ENCODE measurements at places on chromosomes 1 and 21.

- DNase-seq, result no peak
These were observed 6.9 kb upstream of the PRSS38 start for GRCh38 chr1:227808566-227808965.

- no peak for DNase-seq
These were observed 3.3 kb downstream of the CSRP1 start for GRCh38 chr1:201503397-201504176.

DNA sequence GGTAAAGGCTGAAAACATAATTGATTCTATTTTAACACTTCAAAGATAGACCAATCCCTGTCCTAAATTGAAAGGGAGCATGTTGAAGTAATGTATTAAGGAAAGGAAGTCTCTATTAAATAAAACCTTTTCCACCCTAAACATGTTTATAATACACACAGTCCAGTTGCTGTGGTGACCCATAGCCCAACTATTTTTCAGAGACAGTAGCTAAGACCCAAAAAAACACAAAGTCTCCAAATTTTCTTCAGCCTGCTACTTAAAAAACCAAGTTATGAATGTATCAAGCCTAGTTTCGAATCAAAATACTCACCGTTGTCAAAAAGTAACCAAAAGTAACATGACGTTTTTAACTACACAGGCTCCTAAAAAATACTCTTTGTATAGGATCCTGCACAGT is 1.6 kb downstream of the ELK4 start:
- DNase-seq, result no peak

- DNase-seq, result no peak
These were observed 606 bp upstream of the FMO4 start for GRCh38 chr1:171313319-171313834.

GRCh38 chr1:155126556-155127104 is 1.0 kb upstream of the EFNA1 start:
- DNase-seq, result peak; percentile 16

- DNase-seq, result no peak
These were observed 287.4 kb downstream of the NPHP4 start for GRCh38 chr1:5704561-5705514.

DNA sequence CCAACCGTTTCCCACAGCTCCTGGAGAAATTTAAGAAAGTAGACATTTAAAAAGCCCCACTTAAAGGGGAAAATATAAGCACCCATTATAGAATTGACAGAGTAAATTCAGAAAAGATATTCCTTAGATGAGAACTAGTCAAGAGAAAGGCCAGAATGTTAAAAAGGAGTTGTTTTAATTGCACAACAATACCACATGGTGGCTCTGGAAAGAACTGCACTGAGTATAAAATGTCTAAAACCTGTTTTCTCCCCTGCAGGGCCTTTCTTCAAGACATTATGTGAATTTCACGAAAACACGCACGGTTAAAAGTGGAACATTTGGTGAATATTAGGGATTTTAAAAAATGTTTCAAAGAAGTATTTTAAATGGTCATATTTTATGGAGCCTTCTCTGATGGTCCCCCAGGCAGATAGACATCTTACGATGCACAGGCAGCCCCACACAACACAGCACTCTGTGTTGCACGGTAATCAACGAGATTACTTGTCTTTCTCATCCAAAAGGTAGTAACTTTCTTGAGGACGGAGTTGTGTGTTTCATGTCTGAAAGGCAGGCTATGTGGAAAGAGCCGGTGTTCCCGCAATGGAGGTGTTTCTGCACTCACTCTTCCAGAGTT is 101.9 kb downstream of the PRRX1 start:
- DNase-seq, result no peak

- DNase-seq, result no peak
These were observed 556 bp downstream of the IFI44 start for GRCh38 chr1:78650114-78650660.

DNA sequence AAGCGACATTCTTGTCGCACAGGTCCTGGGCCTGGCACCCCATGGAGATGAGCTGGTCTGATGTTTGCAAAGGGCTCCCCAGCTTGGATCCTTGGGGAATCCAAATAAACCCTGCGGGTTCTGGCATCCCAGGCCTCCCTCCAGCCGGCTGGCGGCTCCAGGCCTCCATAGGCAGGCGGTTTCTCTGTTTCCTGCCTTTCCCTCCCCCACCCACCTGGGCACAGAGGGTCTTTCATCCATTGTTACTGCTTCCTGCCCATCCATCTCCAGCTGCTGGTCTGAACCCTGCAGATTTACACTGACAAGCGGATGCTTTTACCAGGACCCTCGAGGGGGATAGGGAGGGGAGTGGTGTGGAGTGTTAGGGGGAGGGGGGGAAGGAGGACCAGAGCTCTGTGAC is 39.1 kb upstream of the ID3 start:
- no peak for DNase-seq

DNA sequence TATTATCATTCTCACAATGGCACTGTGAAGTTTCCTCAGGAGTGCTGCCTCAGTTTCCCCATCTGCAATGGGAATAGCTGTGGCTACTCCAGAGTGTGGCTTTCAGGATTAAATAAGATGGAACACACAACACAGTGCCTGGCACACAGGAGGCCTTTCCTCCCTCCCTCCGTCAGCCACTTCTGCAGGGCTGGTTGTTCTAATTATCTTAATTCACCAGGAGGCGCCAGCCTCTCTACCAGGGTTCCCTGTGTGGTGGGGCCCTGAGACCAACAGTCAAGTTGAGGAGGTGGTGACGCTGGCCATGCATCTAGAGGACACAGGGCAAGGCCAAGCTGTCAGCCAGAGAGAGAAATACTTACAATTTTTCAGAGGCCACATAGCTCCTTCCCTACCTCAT is 6.3 kb upstream of the FOXO6 start:
- DNase-seq, result no peak

DNA sequence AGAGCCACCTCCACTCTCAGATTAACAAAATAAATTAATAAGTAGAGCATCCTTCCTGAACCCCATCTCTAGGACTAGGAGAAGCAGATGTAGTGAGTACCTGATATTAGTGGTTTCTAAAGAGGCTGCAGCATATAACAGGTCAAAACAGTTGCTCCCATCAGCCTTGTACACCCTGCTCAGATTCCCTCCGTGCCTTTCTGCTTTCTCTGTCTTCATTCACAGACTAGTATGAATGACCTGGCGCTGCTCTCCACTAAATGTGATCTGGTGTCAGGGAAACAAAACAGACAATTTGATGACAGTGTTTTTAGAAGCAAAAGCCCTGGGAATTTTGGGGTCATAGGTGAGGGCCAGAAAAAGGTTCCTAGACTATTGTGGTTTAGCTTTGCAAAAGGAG is 8.3 kb downstream of the SESN2 start:
- no peak for DNase-seq

GRCh38 chr1:169466259-169467230 is 19.2 kb downstream of the SLC19A2 start:
- DNase-seq, result peak; percentile 22

DNA sequence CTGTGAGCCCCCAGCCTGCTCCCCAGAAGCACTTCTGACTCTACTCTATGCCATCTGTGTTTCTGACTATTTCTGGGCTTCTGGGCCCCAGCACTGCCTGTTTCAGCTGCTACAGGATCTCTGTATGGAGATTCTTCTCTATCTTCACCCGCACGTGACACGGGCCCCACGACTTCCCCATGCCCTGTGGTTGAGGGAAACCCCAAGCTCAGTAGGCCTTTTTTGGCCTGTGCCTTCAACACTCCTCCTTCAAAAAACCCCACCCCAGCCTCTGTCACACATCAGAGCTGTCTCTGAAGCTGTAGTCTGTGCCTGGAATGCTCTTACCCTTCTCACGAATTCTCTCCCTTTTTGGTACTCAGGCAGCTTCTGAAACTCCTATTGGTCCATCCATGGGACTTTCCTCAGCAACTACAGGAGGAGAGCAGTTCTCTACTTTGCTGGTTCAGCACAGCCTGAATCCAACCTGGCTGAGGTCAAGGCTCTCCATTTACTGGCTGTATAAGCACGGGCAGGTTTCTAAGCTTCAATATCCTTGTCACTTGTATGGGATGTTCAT is 2.0 kb upstream of the NID1 start:
- peak; percentile 51 for DNase-seq

DNA sequence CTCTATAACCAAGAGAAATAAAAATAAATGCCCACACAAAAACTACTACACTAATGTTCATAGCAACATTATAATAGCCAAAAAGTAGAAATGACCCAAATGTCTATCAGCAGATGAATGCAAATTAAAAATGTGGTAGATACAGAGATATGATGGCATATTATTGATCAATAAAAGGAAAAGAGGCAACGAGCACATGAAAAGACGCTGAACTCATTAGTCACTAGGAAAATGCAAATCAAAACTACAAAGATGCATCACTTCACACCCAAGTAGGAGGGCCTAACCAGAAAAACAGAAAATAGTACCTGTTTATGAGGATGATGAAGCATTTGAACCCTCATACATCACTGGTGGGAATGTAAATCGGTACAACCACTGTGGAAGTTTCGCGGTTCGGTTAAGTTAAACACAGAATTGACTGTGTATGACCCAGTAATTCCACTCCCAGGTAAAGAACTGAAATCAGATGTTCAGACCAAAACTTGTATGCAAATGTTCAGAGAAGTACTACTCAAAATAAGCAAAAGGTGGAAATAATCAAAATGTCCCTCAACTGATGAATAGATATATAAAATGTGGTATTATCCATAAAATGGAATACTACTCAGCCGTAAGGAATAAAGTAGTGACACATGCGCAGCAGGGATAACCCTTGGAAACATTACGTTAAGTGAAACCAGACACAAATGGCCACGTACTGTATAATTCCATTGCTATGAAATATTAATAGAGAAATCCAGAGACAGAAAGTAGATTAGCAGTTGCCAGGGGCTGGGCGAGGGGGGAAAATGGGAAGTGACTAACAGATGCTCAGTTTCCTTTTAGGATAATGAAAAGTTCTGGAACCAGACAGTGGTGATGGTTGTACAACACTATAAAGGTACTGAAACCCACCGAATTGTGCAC is 3.1 kb downstream of the USP48 start:
- DNase-seq, result peak; percentile 23

DNA sequence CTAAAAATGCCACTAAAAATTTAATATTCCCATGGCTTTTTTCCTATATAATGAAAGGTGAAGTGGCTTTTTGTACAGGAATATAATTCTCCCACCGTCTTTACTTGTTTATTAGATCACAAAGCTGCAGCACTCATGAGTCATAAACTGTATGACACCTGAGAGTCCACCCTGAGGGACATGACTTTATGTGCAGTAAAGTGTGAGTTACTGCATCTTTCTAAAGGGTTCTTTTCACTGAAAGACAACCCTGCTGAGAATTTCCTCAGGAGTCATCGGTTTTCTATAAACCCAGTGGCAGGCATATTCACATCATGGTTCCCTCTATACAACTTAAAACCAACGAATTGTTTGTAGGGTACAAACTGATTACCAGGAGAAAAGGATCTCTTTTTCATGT is 77.4 kb downstream of the APP start:
- no peak for DNase-seq

- no peak for DNase-seq
These were observed 354.8 kb upstream of the NFIA start for GRCh38 chr1:60727552-60727951.

- no peak for DNase-seq
These were observed 107.3 kb downstream of the NMNAT2 start for GRCh38 chr1:183310753-183311479.

DNA sequence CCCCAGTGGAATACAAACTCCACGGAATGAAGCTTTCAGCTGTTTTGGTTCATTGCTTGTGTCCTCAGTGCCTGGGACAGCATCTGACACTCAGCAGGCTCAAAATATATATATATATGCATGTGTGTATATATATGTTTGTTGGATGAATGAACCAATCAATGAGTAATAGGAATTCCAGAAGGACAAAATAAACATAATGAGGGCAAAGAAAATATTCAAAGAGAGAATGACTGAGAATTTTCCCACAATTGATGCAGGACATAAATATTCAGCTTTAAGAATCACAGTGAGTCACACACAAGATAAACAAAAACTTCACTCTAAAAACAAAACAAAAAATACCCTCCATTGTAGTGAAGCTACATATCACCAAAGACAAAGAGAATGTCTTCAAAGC is 64.0 kb downstream of the CHD5 start:
- DNase-seq, result no peak

- DNase-seq, result no peak
These were observed 126.9 kb upstream of the ATP1A1 start for GRCh38 chr1:116246174-116246573.

- DNase-seq, result no peak
These were observed 23.9 kb downstream of the NFASC start for GRCh38 chr1:204894606-204895005.

- no peak for DNase-seq
These were observed 33.6 kb downstream of the SPAG17 start for GRCh38 chr1:118151312-118151937.

- no peak for DNase-seq
These were observed 79.6 kb downstream of the UCHL5 start for GRCh38 chr1:192979542-192979941.

GRCh38 chr1:175708787-175709186 is 34.6 kb downstream of the TNR start:
- no peak for DNase-seq

GRCh38 chr1:24696041-24696755 is 49.0 kb upstream of the CLIC4 start:
- no peak for DNase-seq

DNA sequence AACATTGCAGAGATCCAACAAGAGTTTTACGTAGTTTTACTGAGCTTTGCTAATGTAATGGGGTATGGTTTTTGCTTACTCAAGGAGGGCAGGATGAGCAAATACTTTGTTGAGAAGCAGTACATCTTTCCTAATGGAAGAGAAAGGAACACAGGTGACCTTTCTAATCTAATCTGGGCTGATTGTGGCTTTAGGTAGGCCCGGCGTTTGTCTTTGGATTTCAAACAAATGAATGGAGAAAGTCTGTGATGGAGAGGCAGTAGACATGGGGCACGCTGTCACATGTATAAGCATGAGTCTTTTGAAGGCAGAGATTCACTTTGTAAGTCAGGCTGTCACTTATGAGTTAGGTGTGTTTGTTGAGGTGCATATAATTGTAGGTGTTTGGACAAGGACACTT is 1.7 kb downstream of the PLEKHM2 start:
- DNase-seq, result no peak

- DNase-seq, result no peak
These were observed 6.5 kb downstream of the CD55 start for GRCh38 chr1:207328004-207328403.

DNA sequence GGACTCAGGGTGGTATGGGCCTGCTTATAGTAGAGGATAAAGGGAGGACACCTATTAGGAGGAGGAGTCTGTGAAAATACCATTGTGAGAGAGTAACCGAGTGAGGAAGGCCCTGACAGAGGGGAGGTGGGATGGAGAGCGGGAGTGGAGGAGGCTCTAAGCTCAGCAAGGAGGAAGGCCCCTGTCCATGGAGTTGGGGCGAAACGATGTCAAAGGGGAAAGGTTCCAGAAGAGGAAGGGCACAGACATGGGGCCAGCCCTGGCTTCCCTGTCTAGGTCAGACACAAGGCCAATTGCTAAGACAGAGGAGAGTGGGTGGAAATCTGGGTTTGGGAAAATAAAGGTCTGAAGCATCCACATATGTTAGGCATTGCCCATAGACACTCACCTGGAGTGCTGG is 44.2 kb downstream of the ELK4 start:
- no peak for DNase-seq
